ENCODE measurements at places on chromosomes 1 and 21. TPM values are rescaled to one million over a fixed set of nuclear protein-coding genes. Genes with fewer than 3 reads are reported as not detected.

LEMD1 gene
- total RNA-seq, result not detected

C1orf116 gene
- total RNA-seq, result 2.4 TPM

NTMT2 gene
- total RNA-seq, result not detected

SERPINC1 gene
- not detected for total RNA-seq

ERRFI1 gene
- 126 TPM for total RNA-seq

AKIRIN1 gene
- 37.2 TPM for total RNA-seq

PGLYRP4 gene
- not detected for total RNA-seq

TAL1 gene
- 1.5 TPM for total RNA-seq

SCNM1 gene
- 44.0 TPM for total RNA-seq

DNALI1 gene
- 11.3 TPM for total RNA-seq

LRRC71 gene
- not detected for total RNA-seq

Measured in mesangial cell (primary cell).